ENCODE measurements at places on chromosomes 16 and 17.
A peak's percentile ranks its signal among the peaks of the same experiment; 100 is the strongest.

DNA sequence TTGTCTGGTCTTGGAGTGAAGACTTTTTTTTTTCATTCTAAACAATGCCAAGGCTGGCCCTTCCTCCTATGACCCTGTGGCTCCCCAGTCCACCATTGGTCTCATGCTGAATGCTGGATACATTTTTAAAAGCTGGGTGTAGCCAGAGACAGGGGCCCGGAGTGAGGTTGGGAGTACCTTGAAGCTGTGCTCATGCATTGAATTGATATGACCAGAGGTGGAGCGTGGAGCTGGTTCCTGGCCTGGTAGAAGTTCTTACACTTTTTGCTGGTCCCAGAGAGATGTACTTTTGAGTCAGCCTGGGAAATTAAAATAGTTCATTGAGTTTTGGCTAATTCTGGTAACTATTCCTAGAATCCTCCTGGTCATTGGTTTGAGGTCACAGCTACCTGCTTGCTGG is 83.6 kb downstream of the CMIP start:
- no peak for DNase-seq

DNA sequence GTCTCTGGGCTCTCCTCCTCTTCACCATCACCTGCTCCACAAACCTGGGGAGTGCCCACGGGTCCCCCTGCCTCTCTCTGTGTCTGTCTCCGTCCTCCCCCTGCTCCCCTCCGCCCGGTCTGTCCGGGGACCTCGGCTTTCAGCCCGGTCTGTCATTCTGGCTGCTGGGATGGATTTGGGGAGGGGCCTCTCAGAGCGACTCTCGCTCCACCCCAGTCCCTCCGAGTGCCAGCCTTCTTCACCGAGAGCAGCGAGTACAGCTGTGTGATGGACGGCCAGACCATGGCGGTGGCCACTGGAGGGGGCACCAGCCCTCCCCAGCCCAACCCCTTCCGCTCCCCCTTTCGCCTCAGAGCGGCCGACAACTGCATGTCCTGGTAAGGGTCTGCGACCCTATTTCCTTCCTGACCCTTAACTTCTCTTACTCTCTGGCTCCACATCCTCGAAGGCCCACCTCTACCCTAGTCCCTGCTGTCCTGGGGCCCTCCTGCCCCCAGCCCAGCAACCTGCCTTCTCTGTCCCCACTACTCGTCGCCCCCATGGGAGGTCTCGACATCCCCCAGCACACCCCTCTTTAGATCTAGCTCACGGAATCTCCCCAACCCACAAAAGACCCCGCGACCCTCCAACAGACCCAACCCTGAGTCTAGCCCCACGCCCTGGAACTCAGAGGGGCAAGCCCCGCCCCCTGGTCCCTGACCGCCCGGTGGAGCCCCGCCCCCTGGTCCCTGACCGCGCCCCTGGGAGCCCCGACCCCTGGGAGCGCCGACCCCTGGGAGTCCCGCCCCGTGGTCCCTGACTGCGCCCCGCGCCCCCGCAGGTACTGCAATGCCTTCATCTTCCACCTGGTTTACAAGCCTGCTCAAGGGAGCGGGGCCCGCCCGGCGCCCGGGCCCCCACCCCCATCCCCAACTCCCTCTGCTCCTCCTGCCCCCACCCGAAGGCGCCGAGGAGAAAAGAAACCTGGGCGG is 5.6 kb upstream of the CXCL16 start:
- DNase-seq, result no peak

- DNase-seq, result no peak
These were observed 56.1 kb downstream of the B9D1 start for GRCh38 chr17:19306160-19307111.

GRCh38 chr17:78329263-78330059 is 30.4 kb downstream of the SOCS3 start:
- no peak for DNase-seq

DNA sequence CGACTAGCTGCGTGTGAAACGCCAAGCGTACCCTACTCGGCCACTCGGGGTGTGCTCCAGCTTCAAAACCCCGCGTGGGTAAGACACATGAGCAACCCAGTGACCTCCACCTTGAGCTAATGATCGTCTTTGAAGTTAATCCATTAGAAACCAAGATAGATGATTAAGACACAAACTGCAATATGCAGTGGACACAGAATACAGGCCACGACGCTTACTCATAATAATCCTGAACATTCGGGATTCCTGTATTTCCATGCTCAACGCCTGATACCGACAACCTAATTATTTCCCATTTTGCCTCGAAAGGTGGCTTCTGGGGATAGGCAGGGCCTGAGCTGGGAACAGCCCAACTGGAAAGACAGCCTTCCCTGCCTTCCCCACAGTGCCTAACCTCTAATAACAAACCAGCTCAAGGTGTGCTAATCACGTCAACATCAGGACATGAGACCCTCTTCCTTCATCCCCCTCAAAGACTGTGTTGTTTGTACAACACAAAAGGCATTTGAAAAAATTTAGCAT is 504 bp upstream of the COPRS start:
- DNase-seq, result no peak

DNA sequence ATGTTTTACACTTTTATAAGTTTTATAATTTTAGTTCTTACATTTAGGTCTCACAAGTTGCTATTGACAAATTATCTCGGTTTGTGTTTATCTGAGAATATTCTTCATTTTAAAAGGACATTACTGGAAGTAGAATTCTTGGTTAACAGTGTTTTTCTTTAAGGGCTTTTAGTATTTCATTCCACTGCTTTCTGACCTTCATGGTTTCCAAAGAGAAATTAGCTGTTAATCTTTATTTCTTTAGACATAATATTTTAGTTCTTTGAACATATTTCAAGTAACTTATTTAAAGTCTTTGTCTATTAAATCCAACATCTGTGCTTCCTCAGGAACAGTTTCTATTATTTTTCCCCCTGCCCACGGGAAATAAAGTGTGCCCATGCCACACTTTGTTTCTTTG is 240.1 kb upstream of the AXIN2 start:
- DNase-seq, result no peak

- peak; percentile 72 for DNase-seq
These were observed 9.2 kb downstream of the TBC1D16 start for GRCh38 chr17:80026359-80027042.

DNA sequence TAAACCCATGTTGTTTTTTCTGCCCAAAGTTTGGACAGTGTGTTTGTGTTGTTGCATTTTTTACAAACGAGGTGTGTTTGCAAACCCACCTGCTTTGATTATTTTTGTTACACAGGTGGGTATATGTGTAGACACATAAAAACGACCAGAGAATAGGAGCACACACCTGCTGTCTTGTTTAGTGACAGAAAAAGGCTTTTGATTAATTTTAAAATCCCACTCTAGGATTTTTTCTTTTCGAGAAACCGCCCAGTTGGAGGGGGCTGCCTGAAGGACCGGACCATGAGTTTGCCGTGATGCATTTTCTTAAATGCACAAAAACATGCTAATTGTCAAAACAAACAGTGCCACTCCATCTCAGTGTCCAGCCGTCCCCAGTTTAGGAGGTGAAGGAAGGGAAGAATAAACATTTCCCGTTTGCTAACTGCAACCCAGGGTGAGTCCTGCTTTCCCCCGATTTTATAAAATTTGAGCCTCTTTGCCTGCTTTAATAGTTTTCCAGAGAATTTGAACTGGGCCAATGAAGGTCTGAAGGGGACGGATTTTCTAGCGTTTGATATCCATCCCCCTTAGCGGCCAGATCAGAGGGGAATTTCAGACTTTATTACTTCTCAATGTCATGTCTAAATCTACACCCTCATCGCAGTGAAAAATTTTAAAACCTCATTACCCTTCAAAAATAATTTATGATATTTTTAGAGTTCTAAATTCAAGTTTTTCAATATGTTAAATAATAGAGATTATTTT is 3.2 kb downstream of the FOXC2 start:
- DNase-seq, result no peak

GRCh38 chr16:86580063-86580790 is 1.9 kb downstream of the FOXL1 start:
- DNase-seq, result no peak

GRCh38 chr17:71910002-71910401 is 210.8 kb upstream of the SOX9 start:
- DNase-seq, result no peak
